Esophagus mucosa (tissue), 1 donor: ENCODE measurements at places on chromosomes 11 and 22. TPM values are rescaled to one million over a fixed set of nuclear protein-coding genes. Genes with fewer than 3 reads are reported as not detected.

The GP1BB gene
- total RNA-seq, result 2.0 TPM

The CCDC81 gene
- total RNA-seq, result 0.28 TPM

The RIMBP3C gene
- total RNA-seq, result 0.04 TPM

The MRGPRX3 gene
- total RNA-seq, result 1.9 TPM

The DUSP18 gene
- total RNA-seq, result 10.4 TPM

DNA sequence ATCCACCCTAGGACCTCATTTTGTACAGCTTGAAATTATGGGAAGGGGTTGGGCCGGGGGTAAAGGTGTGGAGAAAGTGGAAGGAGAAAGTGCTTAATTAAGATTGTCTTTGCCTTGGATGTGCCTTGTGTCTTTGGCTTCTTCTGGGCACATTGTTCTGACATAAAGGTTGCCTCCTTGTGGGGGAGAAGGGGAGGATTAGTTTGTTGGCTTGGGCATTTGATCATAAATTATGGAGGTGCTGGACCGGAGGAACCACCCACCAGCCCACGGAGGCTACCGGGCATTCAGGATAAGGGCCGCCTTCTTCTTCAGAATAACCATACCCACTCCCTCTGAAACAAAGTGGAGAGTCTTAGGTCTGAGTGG is 1.3 kb downstream of the PAFAH1B2 start:
- no peak for ATAC-seq

DNA sequence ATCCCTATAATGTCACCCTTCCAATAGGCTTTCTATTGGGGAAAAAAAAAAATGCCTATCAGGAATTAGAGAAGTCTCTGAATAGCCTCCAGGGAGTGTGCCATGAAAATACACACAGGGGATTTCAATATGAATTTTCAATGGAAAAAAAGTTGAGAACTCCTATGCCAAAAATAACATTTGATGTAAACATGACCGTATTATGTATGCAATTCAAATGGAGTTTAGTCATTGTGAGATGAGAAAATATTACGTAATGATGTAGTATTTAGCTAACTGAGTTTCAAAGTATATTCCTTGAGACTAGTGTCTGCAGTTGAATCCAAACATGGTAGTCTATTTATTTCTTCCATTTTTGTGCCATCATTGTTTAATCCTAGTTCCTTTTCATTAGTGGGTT is 182.3 kb downstream of the BLID start:
- no peak for ATAC-seq

GRCh38 chr11:100631316-100631715 is 55.8 kb upstream of the ARHGAP42 start:
- no peak for ATAC-seq

DNA sequence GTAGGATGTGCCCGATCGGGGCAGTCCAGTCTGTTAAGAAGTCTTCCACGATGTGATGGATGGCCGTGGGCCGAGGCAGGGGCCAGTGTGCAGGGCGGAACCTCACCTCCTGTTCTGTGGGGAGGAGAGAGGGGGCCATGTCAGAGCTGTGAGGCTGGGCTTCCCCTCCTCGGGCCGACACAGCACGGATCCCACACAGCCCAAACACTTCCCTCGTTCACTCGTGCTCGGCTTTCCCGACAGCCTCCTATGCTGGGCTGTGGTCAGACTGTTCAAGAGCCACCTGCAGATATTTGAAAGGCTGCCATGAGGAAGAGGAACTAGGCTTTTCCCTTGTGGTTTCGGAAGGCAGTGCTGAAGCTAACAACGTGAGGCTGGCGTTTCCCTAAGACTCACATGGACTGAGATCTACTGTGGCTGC is 12.3 kb upstream of the TXN2 start:
- ATAC-seq, result no peak

DNA sequence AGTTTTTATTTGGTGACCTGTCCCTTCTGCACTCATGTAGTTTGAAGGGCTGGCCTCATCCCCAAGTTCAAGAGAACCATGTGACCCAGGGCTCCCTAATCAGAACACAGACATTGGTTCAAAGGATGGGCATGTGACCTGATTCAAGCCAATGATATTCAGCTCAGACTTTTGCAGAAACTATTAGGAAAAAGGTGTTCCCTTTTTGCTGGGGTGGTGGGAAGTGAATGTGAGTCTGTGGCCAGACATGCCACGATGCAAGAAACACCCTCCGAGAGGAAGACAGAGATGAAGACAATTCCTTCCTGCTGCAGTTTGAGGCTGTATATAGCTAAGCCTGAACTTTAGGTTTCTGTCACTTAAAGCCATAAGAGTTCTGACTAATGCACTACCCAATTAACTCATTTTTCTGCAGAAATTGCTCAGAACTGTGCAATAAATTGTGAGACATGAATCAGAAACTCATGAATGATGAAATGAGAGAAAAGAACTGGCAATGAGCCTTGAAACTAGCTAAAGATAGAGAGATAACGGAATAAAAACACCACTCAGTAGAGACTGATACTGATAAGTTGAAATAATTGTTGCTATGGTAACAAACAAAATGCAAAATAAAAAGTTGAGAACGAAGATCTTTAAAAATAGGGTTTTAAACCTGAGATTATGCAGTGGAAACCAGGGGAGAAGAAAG is 9.2 kb upstream of the MAPK1 start:
- ATAC-seq, result no peak

DNA sequence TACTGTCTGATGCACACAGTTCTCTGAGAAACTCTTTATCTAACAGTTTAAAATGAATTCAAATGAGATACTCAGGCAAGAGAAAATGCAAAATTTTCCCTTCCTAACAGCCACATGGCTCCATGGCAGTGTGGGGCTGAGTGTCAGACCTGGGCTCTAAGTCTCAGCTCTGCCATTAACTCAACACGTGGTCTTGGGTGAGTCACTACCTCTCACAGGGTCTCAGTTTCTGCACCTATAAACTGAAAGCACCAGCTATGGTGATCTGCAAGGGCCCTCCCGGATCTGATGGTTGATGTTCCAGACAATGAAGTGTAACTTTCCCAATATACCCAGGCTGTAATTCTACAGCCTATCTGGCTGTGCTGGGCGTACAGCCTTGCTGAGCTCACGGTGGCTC is 70.5 kb downstream of the KCNC1 start:
- ATAC-seq, result no peak

DNA sequence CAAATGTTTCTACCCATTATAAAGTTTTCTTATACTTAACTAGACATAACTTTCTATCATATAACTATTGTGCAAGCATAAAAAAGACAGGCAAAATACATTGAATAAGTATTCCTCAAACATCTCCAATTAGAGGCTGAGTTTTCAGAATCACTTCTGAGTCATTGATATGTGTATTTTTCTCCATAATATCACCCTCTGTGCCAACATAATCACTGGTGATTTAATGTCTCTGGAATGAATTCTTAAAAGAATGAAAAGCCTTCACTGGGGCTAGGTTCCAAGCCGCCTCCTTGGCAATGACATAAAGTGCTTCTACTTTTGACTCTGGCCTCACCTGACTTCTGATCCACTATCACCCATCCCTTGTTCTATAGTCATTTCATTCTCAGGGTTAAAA is 197.0 kb upstream of the E2F8 start:
- ATAC-seq, result peak; percentile 32

GRCh38 chr11:71324788-71325417 is 72.5 kb upstream of the SHANK2 start:
- no peak for ATAC-seq

GRCh38 chr11:103109818-103110388 is 677 bp downstream of the DYNC2H1 start:
- no peak for ATAC-seq

DNA sequence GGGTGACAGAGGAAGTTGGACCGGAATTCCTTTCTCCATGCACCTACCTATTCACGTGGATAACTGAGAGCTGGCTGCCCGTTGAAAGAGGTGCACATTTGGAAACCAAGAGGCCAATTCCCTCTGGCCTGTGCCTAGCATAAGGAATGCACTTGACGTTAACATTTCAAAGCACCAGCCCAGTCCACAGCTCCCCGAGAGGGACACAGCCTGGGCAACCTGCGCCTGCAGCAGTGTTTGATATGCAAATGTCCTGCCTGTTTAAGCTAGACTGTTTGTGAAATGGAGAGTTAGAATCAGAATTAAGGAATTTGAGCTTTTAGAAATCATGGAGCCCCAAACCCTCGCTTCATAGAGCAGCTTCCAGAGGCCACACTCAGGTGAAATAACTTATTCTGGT is 126.1 kb downstream of the DSCAML1 start:
- ATAC-seq, result no peak

GRCh38 chr11:130042093-130042591 is 27.6 kb upstream of the APLP2 start:
- ATAC-seq, result peak; percentile 92

DNA sequence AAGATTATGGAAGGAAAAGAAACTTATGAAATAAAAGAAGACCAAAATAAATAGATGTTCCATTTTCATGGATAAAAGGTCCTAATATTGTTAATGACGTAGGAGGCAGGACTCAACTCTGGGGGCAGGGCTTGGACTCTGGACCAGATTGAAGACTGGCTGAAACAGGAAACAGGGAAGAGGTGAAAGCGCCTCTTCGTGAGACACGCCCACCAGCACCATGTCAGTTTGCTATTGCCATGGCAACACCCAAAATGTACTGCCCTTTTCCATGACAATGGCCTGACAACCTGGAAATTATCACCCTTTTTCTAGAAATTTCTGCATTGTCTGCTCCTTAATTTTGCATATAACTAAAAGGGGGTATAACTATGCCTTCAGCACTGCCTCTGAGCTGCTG is 1522.2 kb downstream of the TBC1D22A start:
- no peak for ATAC-seq

DNA sequence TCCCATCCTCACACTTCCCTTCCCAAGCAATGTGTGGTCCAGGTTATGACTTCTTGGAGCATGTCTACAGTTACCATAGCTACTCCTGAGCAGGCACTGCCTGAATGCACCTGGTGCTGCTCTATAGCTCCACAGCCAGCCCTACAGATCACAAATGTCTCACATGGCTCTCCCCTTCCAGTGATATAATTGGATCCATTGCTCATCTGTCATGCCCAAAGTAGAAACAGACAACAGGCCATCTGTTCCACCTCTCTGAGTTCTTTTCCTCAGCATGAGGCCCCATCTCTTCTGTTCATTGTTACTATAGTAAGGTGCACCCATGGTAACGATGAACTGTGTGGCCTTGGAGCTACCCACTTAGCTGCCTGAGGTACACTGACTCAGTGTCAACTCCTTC is 320.3 kb upstream of the ZC3H12C start:
- no peak for ATAC-seq

DNA sequence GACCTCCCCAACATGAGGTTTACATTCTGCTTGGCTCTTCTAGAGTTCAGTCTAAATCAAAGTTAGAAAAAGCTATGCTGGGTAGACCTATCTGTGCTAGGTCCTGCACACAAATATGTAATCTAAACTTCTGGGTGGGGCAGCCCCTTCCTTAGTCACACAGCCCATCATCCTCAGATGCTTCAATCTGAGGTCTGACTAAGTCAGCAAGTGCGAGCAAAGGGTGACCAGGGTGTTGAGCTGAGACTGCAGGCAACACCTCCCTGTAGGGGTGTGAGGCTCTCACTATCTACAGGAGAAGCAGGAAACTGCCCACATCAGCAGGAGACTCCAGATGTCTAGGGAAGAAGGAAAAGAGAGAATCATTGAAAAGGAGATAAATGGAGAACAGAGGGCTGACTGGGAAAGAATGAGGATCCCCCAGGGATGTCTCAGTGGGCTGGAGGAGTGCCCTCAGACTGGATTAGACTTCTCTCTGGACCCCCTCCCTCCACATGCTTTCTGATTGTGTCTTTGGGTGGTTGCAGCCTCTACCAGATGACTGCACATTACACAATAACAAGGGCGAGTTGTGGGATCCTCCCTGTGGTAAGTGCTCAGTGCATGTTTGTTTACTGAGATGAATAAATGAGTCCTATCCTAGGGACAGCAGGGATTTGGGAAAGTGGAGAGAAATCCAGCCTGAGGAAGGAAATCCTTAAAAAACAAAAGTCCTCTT is 266.2 kb upstream of the PLET1 start:
- peak; percentile 40 for ATAC-seq

- ATAC-seq, result no peak
Measured at GRCh38 chr11:103486604-103487003, 377.4 kb downstream of the DYNC2H1 start.

- ATAC-seq, result peak; percentile 63
Measured at GRCh38 chr11:14357881-14358728, 878 bp downstream of the RRAS2 start.

GRCh38 chr22:44396021-44396726 is 83.4 kb upstream of the SHISAL1 start:
- ATAC-seq, result no peak

DNA sequence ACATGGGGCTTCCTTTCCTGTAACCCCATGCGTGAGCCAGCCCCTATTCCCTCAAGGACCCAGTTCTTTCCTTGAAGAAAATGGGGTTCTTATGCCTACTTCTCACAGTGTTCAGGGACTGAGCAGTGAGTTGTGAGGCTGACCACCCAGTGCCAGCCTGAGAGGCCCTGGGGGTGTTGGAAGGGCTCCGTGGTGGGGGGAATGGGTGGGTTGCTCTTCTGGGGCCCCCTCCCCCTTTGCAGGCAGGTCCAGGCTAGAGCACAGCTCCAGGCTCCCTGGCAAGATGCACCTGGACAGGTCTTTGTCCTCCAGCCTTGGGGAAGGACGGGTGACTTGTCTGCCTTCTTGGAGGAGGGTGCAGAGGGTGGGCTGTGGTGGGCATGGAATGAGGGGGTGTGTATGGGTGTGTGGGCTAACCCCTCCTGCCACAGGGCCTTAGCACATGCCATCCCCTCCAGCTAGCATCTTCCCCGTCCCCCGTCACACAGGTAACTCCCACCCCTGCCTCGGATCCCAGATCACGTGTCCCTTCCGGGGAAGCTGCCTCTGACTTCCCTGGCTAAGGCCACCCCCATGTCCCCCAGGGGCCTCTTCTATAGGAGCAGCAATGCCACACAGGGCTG is 64.6 kb downstream of the MYEOV start:
- no peak for ATAC-seq

- ATAC-seq, result no peak
Measured at GRCh38 chr11:20310596-20311394, 52.7 kb upstream of the HTATIP2 start.

GRCh38 chr22:27637604-27638003 is 164.0 kb downstream of the MN1 start:
- ATAC-seq, result no peak

DNA sequence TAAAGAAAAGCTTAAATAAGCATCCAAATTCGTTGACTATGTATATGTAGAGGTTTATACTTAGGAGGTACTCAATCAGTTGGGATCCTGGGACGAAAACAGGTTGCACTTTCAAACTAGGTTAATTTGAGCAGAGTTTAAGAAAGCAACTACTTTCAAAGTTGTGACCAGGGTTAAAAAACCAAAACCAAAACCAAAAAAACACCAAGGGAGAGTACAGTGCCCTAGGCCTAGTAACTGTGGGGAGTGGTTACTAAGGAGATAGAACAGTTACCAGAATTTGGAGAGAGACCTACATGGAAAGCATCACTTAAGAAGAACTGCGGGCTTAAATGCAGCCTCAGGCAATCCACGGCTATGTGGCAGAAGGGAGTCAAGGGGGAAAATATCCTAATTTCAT is 148.3 kb downstream of the JRKL start:
- no peak for ATAC-seq

GRCh38 chr22:38027487-38027886 is 29.7 kb upstream of the PICK1 start:
- ATAC-seq, result no peak
